Camera-type eye (tissue), 1 donor: ENCODE measurements at places on chromosomes 5 and 9. TPM values are rescaled to one million over a fixed set of nuclear protein-coding genes. Genes with fewer than 3 reads are reported as not detected.

The MAT2B gene
- total RNA-seq: 85.3 TPM

The OR13C4 gene
- not detected for total RNA-seq

The RGS7BP gene
- total RNA-seq: 3.8 TPM

The DHX29 gene
- total RNA-seq: 50.7 TPM

The PCDHA1 gene
- 0.71 TPM for total RNA-seq

The SLC6A18 gene
- total RNA-seq: not detected

The ARHGEF39 gene
- 1.9 TPM for total RNA-seq

The LMNB1 gene
- 106 TPM for total RNA-seq

The NUTM2G gene
- total RNA-seq: not detected
